ENCODE measurements at places on chromosomes 13 and 19.

DNA sequence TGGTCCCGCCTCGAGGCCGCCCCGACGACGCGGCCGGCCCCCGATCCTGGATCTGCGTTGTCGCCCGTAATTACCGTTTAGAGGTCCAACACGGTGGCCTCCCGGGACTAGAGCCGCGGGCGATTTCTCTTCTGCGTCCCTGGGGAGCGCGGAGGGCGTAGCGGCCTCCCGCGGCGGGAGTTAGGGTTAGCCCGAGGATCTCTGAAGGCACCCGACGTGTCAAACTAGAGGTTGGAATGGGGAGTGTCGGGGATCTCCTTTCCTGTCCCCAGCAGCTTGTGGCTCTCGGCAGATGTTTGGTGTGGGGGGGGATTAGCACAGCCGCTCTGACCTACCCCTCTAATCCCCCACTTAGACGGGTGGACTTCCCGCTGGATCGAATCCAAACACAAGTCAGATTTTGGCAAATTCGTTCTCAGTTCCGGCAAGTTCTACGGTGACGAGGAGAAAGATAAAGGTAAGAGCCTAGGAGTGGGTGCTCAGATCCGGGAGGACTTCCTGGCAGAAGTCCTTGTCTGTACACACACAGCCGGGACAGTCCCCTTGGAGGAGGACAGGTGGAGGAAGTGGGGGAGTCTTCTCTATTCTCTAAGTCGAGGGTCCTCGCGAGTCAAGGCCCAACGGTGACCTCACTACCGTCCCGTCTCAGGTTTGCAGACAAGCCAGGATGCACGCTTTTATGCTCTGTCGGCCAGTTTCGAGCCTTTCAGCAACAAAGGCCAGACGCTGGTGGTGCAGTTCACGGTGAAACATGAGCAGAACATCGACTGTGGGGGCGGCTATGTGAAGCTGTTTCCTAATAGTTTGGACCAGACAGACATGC is 581 bp downstream of the CALR start:
- peak; percentile 49 for DNase-seq

DNA sequence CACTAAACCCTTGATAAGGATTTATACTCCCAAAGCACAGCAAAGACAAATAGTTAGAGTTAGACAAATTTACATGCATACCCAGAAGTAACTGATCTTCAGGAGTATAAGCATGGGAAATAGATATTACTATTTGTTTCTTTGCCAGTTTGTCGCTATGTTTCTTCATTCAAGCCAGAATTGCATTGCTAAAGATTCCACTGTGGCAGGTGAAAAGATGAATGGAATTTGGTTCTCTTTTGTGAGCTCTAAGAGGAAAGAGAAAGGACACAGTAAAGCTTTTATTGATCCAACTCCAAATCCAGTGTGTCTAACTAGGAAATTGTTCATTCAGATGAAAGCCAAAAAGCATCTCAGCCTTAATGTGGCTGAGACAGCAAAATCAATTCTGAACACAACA is 292.3 kb upstream of the SPRY2 start:
- no peak for DNase-seq

GRCh38 chr19:28169168-28169887 is 1043.6 kb downstream of the UQCRFS1 start:
- no peak for DNase-seq

DNA sequence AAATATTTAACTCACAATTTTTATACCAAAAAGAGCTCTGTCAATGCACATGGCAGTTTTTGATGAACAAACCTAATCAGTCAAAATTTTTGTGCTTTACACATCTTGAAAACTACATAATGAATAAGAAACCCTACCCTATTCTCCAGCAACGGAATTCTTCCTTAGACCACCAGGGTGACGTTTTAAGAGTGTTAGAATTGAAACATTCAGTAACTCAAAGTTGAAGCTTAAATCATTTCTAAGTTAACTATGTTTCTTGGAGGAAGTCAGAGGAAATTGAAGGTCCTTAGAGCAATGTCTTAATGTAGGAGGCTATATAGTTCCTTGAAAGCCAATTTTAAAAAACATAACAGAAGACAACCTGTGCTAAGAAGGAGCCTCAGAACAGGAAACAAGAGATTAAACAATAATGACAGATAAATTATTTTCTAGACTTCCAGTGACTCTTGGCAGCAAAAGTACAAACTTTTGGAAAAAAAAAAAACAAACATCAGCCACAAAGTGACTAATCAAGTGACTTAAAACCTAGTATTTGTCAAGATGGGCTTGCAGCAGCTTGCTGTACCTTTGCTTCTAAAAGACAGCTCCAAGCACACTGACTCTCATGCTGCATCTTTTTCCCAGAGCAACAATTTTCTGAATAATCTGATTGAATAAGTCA is 6.2 kb downstream of the SPRY2 start:
- no peak for DNase-seq
